ENCODE measurements at places on chromosomes 4 and X. TPM values are rescaled to one million over a fixed set of nuclear protein-coding genes. Genes with fewer than 3 reads are reported as not detected.

Gene NDNF
- total RNA-seq, result 0.32 TPM

Gene PLAC8
- not detected for total RNA-seq

Gene P2RY10
- total RNA-seq, result not detected

Gene FRMPD4
- total RNA-seq, result 3.9 TPM

Gene SOWAHB
- under 0.01 TPM for total RNA-seq

Gene SLC16A2
- total RNA-seq, result 10.6 TPM

Gene ETDA
- total RNA-seq, result not detected

Gene BMPR1B
- total RNA-seq, result 2.3 TPM

Gene GSX2
- total RNA-seq, result not detected

Gene PABPC1L2A
- total RNA-seq, result not detected

Gene CSAG2
- not detected for total RNA-seq

Gene TSPAN7
- total RNA-seq, result not detected

Gene ARHGEF38
- total RNA-seq, result not detected

Gene SMIM10
- total RNA-seq, result 6.8 TPM

Gene NAT8L
- under 0.01 TPM for total RNA-seq

Gene BEX2
- total RNA-seq, result 2.3 TPM

Gene MAGED4
- total RNA-seq, result 34.5 TPM

Gene TLR3
- 0.97 TPM for total RNA-seq
